Gastroesophageal sphincter (tissue), 4 donors: ENCODE measurements at places on chromosomes 11 and 22.
A peak's percentile ranks its signal among the peaks of the same experiment; 100 is the strongest.

- H3K4me3 ChIP-seq: no peak overlapping the region
- no peak overlapping the region for H3K27ac ChIP-seq
- no peaks in the 10 kb centered on the region for H3K36me3 ChIP-seq
- peaks cover 19% of the 10 kb centered on the region for H3K27me3 ChIP-seq
- H3K4me1 ChIP-seq: no peaks in the 10 kb centered on the region
- no peak for ATAC-seq
These were observed 10.7 kb downstream of the FAM111B start for GRCh38 chr11:59117774-59118173.

- no peak for ATAC-seq
- no peak overlapping the region for H3K27ac ChIP-seq
- H3K4me1 ChIP-seq: no peaks in the 10 kb centered on the region
These were observed 235.6 kb downstream of the KCNA4 start for GRCh38 chr11:29781268-29781667.

- no peaks in the 10 kb centered on the region for H3K36me3 ChIP-seq
- H3K4me3 ChIP-seq: no peak overlapping the region
These were observed 158.9 kb downstream of the NAV2 start for GRCh38 chr11:19871531-19871930.

DNA sequence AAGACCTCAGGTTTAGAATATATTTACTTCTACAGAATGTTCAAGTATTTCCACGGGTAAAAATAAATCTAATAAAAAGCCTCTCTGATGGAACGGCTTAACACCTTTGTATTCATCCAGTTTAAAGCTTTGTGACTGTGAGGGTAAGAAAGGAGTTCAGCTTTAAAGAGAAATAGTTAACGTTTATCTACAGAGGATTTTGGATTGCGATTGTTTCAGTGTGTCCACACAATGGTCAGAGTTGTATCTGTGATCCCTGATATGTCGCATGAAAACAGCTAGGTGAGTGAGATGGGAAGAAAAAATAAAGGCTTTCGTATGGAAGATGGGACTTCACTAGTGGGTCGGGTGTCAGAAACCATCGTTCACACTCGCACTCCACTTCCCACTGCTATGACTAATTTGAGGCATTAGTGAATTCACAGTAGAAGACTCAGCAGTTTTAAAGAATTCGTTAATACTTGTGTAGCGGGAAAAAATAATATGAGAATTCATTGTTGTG is 1.6 kb downstream of the APLP2 start:
- H3K4me1 ChIP-seq: peaks cover 50% of the 10 kb centered on the region
- H3K36me3 ChIP-seq: no peaks in the 10 kb centered on the region
- ATAC-seq: no peak
- H3K27me3 ChIP-seq: no peaks in the 10 kb centered on the region
- H3K4me3 ChIP-seq: peak overlapping the region; percentile 87
- H3K27ac ChIP-seq: peak overlapping the region; percentile 94

GRCh38 chr11:59802639-59803176 is 7.9 kb downstream of the MRPL16 start:
- peaks cover 6% of the 10 kb centered on the region for H3K4me1 ChIP-seq
- H3K27me3 ChIP-seq: no peaks in the 10 kb centered on the region
- peak; percentile 72 for ATAC-seq
- peak overlapping the region; percentile 44 for H3K27ac ChIP-seq
- H3K4me3 ChIP-seq: no peak overlapping the region
- H3K36me3 ChIP-seq: peaks cover 75% of the 10 kb centered on the region

DNA sequence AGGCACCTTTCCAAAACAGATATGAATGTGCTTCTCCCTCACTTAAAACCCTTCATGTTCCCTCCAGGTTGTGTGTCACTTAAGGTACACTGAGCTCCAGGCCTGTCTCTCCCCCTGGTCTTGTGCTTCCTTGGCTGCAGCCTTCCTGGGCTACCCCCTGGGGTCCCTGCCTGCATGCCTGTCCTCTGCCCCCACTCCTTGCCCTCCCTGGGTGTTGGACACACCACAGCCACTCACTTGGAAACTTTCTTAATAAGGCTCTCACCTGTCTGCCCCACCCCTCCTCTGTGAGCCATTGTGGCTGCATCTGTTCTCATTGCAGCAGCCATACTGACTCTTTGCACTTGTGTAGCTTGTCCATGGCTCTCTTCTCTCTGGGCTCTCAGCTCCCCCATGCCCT is 60.6 kb downstream of the CABIN1 start:
- H3K27ac ChIP-seq: no peak overlapping the region
- no peak for ATAC-seq
- no peak overlapping the region for H3K4me3 ChIP-seq
- peaks cover 88% of the 10 kb centered on the region for H3K36me3 ChIP-seq
- no peaks in the 10 kb centered on the region for H3K27me3 ChIP-seq
- peaks cover 7% of the 10 kb centered on the region for H3K4me1 ChIP-seq

DNA sequence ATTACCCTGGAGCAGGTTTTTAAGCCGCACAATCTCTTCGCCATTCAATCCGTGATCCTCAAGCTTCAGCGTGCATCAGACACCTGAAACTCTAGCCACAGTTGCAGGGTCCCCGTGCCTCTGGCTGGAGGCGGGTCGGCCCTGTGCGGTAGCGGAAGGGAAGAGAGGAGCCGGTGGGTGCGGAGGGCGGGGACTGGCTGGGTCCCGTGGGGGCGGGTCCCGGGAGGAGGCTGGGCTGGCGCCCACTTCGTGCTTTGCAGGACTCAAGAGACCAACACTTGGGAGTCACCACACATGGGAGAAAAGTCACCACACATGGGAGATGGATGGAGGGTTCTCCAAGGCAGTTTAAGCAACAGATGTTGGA is 772 bp downstream of the C22orf15 start:
- peak overlapping the region; percentile 32 for H3K4me3 ChIP-seq
- no peaks in the 10 kb centered on the region for H3K36me3 ChIP-seq
- H3K4me1 ChIP-seq: peaks cover 62% of the 10 kb centered on the region
- no peak for ATAC-seq
- H3K27ac ChIP-seq: peak overlapping the region; percentile 53

DNA sequence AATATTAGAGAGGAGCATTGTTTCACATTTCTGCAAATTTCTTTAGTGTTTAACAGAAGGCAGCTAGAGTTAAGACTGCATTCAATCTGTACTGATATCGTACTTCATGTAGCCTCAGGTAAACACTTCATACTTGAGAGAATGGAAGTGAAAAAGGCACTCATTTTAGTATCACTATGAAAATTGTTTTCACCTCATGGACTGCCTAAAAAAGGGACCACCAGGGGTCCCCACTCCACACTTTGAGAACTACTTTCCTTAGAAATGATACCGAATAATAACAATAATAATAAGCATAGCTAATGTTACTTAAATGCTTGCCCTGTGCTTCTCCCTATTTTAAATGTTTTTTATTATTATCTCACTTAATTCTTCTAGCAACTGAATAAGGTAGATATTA is 95.1 kb downstream of the BLID start:
- no peaks in the 10 kb centered on the region for H3K4me1 ChIP-seq
- no peak overlapping the region for H3K27ac ChIP-seq
- H3K36me3 ChIP-seq: no peaks in the 10 kb centered on the region
- no peak overlapping the region for H3K4me3 ChIP-seq
- no peak for ATAC-seq

GRCh38 chr11:71355281-71355680 is 92.9 kb downstream of the DHCR7 start:
- no peaks in the 10 kb centered on the region for H3K36me3 ChIP-seq
- H3K27me3 ChIP-seq: peaks cover 42% of the 10 kb centered on the region
- H3K4me1 ChIP-seq: no peaks in the 10 kb centered on the region
- ATAC-seq: no peak
- no peak overlapping the region for H3K27ac ChIP-seq

DNA sequence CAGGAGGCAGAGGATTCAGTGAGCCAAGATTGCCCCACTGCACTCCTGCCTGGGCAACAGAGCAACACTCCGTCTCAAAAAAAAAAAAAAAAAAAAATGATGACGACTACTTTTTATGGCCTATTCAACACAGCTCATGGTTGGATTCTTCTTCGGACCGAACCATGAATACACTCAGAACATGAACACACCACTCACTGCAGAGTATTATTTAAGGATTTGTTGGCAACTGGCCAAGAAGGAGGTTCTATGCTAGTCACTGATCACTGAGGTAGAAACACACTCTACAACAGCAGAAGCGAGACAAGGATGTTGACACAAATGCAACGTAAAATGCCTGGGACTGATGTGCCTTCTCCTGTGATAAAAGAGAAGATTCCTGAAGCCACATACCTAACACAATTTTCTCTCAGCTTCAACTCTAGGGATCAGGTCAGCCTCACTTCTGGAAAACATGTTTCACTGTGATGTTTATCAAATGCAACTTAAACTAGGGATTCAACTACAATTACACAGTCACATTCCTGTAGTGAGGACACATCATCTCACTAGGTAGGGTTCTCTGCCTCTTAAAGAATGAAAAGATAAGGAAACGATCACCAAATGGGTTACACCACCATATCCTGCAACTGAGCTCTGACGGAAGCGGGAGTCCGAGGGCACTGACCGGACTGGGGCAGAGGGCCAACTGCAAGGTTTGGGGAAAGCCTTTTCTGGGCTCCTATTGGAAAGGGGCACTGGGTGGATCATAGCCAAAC is 82.5 kb downstream of the SGSM3 start:
- ATAC-seq: no peak
- no peak overlapping the region for H3K27ac ChIP-seq
- peaks cover 12% of the 10 kb centered on the region for H3K4me1 ChIP-seq
- no peak overlapping the region for H3K4me3 ChIP-seq
- no peaks in the 10 kb centered on the region for H3K36me3 ChIP-seq

DNA sequence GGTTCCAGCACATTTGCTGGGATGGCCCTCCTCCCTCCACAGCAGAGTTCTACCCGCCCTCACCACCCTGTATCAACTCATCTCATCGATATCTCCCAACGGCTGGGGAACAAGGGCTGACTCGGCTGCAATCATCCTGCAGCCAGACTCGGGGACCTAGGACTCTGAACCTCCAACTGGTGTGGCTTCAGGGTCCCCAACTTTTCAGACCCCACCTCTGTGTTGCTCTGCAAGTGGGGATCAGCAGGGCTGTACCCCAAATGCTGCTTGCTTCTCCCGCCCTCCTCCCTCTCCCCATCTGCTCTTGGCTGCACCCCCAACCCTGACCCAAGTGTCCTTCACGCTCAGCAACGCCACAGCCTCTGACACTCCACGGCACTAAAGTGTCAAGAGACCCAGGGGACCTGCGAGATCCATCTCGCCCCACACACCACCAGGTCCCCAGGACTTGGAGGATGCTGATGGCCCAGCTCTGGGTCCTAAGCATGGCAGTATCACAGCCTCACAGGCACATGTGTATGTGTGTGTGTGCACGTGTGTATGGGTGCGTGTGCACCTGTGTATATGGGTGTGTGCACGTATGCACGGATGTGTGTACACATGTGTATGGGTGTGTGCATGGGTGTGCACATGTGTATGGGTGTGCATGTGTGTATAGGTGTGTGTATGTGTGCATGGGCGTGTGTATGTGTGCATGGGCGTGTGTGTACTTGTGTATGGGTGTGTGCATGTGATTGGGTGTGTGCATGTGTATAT is 26.4 kb downstream of the KCNQ1 start:
- H3K4me1 ChIP-seq: no peaks in the 10 kb centered on the region
- no peak overlapping the region for H3K4me3 ChIP-seq
- no peak for ATAC-seq
- peaks cover 62% of the 10 kb centered on the region for H3K27me3 ChIP-seq
- no peaks in the 10 kb centered on the region for H3K36me3 ChIP-seq
- H3K27ac ChIP-seq: no peak overlapping the region

- no peak overlapping the region for H3K27ac ChIP-seq
- no peak overlapping the region for H3K4me3 ChIP-seq
- H3K27me3 ChIP-seq: no peaks in the 10 kb centered on the region
- no peak for ATAC-seq
These were observed 3.1 kb upstream of the OOSP4A start for GRCh38 chr11:59960502-59961381.

- no peaks in the 10 kb centered on the region for H3K36me3 ChIP-seq
- peaks cover 28% of the 10 kb centered on the region for H3K4me1 ChIP-seq
- H3K4me3 ChIP-seq: peak within 1 kb of the TSS; percentile 60
- ATAC-seq: peak; percentile 72
- no peaks in the 10 kb centered on the region for H3K27me3 ChIP-seq
- peak within 1 kb of the TSS; percentile 62 for H3K27ac ChIP-seq
These were observed at the start of gene RAB38 for GRCh38 chr11:88174709-88175568. TSS of gene RAB38 (minus strand) at chr11:88175443. CDS start at chr11:88175384, 59 bp downstream.

GRCh38 chr11:102012946-102013345 is 34.3 kb upstream of the CFAP300 start:
- H3K4me3 ChIP-seq: no peak overlapping the region
- ATAC-seq: no peak
- H3K36me3 ChIP-seq: no peaks in the 10 kb centered on the region

DNA sequence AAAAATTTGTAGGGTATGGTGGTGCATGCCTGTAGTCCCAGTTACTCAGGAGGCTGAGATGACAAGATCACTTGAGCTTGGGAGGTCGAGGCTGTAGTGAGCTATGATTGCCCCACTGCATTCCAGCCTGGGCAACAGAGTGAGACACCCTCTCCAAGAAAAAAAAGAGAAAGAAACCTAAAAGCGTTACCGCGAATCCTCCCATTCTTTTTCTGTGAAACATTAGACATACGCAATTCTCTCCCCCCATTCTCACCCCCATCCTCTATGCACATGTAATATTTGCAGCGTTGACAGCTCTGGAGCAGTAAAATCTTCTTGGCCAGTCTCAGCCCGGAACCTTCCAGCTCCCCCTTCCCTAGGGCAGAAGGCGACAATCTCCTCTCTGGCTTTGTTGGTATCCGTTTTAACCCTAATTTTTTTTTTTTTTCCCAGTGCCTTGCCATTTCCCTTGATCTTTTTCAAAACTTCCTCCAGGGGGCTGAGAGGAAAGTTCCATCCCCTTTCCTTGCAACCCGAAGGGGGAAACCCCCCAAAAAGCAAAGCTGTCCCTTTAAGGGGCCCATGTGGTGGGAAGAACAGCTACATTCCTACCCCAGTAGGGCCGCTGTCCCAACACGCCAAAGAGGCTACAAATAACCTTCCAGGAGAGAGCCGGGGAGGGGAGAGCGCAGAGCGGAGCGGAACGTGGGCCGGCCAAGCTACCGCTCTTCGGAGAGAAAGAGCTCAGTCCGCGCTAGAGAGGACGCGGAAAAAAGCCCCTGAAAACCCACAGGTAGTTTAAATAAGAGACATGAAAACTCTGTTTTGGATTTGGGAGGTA is 1.9 kb downstream of the LRP4 start:
- H3K36me3 ChIP-seq: no peaks in the 10 kb centered on the region
- peaks cover 50% of the 10 kb centered on the region for H3K27me3 ChIP-seq

- no peak overlapping the region for H3K4me3 ChIP-seq
- no peaks in the 10 kb centered on the region for H3K36me3 ChIP-seq
- no peak for ATAC-seq
- H3K27me3 ChIP-seq: peaks cover 15% of the 10 kb centered on the region
- H3K4me1 ChIP-seq: peaks cover 12% of the 10 kb centered on the region
- H3K27ac ChIP-seq: no peak overlapping the region
These were observed 88.4 kb downstream of the UBASH3B start for GRCh38 chr11:122743949-122744348.
